ENCODE measurements at places on chromosomes 3 and 15.

- peak; percentile 52 for DNase-seq
These were observed 550 bp downstream of the RPP25 start for GRCh38 chr15:74955796-74956647.

GRCh38 chr3:122233101-122233952, 49.9 kb downstream of the CASR start:
- DNase-seq, result no peak

GRCh38 chr15:67019884-67020520, 45.4 kb upstream of the SMAD3 start:
- no peak for DNase-seq

DNA sequence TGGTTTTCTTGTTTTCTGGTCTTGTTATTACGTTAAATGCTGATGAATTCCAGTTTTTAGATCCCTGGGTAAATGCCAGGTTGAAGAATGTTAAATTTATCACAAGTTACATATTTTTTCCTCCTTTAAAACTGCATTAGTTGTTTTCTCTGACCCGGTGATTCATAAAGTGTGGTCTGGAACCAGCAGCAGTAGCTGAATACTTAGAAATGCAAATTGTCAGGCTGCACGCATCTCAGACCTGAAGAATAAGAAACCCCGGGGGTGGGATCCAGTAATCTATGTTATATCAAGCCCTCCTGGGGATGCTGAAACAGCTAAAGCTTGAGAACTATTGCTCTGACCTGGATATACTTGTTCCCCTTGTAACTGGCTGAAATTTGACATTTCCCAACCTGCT, 69.1 kb downstream of the PEX5L start:
- peak; percentile 72 for DNase-seq

GRCh38 chr3:16067837-16068471, 106.5 kb upstream of the GALNT15 start:
- DNase-seq, result peak; percentile 64

GRCh38 chr15:81054236-81054635, 53.5 kb downstream of the TLNRD1 start:
- DNase-seq, result peak; percentile 61

DNA sequence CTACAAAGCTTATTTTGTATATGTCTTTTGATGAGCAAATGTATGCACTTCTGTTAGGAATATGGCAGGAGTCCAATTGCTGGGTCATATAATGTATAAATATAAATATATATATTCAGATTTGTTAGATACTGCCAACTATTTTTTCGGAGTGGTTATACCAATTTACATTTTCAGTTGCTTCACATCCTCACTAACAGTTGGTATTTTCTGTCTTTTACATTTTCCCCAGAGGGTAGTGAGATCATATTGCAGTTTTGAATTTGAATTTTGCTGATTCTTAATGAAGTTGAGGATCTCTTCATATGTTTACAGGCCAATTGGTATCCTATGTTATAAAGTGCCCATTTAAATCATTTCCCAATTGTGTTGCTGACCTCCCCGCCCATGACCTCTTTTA, 139.0 kb upstream of the KCNMB2 start:
- no peak for DNase-seq

GRCh38 chr3:23325466-23326065, 122.4 kb downstream of the UBE2E2 start:
- no peak for DNase-seq

DNA sequence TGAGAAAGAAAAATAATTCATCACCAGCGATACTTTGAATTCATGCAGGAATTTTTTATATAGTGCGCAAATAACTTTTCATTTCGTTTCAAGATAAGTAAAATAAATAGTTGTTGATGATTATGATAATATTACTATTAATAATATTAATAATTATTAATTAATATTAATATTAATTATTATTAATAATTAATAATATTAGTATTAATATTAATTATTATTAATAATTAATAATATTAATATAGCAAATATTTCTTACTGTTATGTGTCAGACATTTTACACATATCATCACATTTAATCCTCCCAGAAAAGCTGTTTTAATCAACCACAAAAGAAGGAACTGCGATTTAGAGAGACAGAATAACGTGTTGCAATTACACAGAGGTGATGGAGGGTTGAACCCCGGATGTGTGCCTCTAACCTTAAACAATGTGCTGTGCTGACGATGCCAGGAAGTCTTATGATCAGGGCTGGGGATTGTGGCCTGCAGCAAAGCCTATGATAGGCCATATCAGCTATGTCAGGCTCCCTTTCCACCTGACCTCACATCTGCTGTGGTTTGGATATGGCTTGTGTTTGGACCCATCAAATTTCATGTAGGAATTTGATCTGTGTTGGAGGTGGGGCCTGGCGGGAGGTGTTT, 263.5 kb upstream of the NR2F2 start:
- DNase-seq, result no peak

GRCh38 chr3:172836390-172836997, 86.0 kb downstream of the ECT2 start:
- DNase-seq, result peak; percentile 56

DNA sequence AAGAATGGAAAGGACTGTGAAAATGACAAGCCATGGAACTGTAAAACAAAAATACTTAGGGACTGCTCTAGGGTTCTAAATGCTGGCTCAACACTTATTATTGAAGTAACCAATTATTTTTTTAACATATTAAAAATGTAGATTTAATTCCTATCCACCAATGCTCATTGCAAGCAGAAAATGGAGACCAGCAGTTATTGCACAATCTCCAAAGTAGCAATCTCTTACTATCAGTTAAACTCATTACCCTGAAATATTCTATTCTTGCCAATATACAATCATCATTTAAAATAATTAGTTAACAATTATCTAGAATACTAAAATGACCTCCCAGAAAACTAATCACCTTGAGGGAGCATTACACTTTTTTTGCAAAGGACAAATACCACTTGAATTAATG, 499.8 kb downstream of the NAALADL2 start:
- no peak for DNase-seq

GRCh38 chr3:112651071-112651470, 10.1 kb upstream of the CCDC80 start:
- no peak for DNase-seq

GRCh38 chr15:72861354-72861910, 77.9 kb upstream of the ADPGK start:
- DNase-seq, result no peak

- no peak for DNase-seq
These were observed 173.8 kb upstream of the BCL6 start for GRCh38 chr3:187919048-187919447.

GRCh38 chr3:108099679-108100428, 9.0 kb upstream of the CD47 start:
- no peak for DNase-seq

DNA sequence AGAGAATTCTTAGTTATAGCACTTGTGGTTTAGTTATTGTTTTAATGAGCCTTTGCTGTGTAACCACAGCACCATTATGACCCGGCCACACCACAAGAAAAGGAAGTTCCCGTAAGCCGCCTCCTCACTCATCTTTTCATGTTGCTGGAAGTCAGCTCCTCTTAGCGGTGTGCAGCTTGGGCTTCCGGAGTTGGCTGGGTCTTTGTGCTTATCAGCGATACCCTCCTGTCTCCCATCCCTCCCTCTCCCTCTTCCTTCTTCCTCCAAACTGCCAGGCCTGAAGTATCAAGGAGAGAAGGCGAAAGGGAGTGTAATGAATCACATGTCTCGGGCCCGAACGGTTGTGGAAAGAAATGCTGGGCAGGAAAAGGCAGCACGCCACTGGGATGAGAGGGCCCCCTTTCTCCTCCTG, 353.5 kb downstream of the MCTP2 start:
- DNase-seq, result peak; percentile 3

DNA sequence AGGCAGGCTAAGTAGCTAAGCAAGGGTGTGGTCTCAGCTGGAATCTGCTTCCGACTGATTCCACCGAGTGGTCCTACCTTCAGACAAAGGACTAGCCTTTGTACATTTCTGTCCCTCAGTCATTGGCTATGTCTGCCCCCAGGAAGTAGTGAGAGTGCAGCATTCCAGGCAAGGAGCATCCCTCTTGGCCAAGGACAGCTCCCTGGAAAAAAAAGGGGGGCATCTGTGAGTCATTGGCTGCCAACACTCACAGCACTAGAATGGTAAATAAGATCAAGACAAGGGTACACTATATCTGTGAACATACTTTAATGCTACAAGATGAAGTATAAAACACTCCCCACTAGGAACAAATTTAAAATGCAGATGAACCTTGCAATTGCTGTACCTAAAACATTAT, 66.8 kb downstream of the STAC start:
- peak; percentile 21 for DNase-seq

DNA sequence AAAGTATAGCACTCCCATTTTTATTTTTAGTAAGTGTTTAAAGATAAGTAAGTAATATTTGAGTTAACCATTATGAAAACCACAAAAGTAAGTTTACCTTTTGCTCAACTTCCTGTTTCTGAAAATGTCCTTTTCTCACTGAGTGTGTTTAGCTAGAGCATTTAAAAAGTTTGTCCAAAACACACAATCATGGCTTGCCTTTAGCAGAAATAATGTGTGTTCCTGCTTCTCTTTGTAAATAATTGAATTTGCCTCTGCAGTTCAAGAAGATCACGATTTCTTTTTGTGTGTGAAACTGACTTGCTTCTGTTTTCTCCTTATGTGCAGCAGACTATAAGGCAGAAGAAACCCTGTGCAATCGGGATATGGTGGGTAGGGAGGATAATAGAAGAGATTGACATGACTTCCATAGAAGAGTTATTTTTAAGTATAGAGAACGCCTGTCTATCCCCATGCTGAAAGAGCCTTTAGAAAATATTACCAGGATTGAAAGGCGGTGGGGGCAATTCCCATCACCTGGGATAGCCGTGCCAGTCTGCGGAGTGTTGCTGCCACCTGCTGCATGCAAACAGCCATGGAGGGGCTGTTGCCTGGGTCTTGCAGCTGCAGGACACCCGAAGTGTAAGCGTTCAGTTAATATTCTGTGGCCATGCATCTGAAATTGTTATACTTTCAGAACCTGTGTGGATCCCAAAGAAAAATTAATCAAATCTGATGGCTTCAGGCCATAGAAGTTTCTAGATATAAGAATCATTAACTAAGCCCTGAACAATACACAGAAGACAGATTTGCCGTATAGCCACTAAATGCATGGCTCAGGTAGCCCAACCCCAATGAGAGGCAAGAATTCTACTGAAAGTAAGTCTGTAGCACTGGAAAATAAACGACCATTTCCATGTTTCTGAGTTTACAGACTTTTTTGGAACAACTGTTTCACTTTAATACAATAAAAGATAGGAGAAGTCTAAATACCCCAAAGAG, 2.4 kb upstream of the CD96 start:
- DNase-seq, result peak; percentile 61

DNA sequence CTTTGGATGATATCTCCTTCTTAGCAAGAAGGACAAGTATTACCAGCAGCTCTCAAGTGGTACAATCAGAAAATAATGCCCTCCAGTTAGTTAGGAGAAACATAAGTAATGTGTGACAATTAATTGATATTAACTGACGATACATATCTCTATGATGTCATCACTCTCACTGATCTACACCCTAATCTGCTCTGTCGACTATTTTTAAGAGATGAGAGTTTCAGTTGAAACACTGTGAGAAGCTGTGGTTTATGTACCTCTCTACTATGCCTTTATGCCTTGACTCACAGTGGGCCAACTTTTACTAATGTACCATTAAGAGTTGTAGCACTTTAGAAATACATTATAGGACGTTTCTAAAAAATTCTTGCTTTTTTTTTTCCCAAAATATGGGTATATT, 8.6 kb downstream of the CEP152 start:
- no peak for DNase-seq

DNA sequence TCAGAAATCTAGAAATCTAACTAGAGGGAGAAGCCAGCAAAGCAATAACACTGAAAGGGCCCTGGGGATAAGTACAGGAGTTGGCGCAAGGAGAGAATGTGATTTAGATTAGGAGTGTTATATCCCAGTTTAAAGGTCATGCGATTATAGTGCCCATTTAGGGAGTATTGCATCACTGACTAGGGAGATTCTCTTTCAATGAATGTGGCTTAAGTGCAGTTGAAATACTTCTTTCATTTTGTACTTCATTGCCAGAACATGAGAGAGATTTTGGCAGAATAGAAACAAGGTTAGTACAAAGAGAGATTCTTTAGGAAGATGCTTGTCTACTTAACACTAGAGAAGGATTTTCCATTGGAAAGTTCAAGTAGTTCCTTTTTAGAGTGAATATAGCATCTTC, 13.9 kb downstream of the ROBO2 start:
- DNase-seq, result no peak

DNA sequence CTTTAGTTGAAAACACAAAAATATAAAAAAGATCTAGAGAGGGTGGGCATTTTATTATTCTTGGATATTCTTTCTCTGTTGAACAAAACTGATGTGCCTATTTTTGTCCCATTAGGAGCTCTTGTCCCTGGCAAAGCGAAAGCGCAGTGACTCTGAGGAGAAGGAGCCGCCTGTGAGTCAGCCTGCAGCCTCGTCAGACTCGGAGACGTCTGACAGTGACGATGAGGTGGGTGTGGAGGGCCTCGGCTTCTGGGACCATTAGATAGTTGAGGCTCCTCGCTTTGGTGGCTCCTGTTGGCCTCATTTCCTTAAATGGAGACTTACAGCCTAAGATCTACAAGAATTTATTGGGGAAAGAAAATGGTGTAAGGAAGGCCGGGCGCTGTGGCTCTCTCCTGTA, 21.3 kb downstream of the RTF1 start:
- DNase-seq, result no peak

DNA sequence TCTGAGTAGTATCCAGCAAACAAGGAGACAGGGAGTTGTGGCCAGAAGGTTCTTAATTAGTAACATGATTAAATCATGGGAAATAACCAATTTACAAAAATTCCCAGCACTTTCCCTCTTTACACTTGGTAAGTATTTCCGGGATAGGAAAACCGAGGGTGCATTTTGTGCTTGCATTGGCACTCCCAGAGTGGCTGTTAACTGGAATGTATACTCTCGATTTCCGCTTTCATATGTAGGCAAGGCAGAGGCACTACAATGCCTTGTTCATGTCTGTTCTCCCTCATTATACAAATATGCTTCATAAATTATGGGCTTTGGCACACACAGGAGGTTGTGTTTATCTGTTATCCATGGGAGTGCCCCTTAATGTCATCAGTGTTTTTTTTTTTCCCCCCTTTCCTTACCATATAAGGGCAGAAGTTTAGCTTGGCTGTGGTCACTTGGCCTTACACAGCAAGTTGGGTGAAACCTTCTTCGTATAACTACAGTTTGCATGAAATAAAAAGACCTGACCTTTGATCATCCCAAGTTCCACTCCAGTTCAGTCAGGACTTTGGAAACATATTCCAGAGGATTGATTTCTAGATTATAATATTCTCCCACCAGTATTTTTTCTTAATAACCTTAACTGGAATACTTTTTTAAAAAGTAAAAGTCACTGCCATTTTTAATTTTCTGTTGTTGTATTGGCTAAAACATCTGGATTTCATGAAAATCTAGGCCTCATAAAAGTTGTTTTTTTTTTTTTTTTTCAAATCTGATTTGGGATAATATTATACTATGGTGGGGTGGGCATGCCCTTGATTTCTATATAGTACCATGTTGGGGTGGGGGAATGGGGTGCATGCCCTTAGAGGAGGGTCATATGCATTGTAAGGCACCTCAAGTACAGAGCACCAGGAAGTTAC, 8.9 kb downstream of the TPM1 start:
- peak; percentile 62 for DNase-seq

Data from fibroblast of upper back skin (primary cell).